Pons (tissue), 1 donor: ENCODE measurements at places on chromosomes 4 and X.

DNA sequence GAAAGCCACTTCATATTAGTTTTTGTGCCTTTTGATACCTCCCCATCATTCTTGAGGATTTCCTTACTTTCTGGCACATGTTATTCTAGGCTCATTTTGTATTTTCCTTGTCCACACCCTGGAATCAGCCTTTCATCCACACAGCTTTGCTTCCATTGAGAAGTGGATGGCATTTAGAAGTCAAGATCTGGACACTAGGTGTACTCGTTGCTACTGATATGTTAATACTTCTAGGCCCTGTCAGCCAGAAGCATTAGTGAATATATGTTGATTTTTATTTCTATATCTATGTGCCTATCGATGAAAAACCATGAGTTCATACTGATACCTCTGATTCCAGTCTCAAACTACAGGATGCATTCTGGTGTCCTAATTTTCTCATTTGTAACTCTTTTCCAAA lies 73.2 kb downstream of the ARHGAP24 start:
- DNase-seq: no peak

DNA sequence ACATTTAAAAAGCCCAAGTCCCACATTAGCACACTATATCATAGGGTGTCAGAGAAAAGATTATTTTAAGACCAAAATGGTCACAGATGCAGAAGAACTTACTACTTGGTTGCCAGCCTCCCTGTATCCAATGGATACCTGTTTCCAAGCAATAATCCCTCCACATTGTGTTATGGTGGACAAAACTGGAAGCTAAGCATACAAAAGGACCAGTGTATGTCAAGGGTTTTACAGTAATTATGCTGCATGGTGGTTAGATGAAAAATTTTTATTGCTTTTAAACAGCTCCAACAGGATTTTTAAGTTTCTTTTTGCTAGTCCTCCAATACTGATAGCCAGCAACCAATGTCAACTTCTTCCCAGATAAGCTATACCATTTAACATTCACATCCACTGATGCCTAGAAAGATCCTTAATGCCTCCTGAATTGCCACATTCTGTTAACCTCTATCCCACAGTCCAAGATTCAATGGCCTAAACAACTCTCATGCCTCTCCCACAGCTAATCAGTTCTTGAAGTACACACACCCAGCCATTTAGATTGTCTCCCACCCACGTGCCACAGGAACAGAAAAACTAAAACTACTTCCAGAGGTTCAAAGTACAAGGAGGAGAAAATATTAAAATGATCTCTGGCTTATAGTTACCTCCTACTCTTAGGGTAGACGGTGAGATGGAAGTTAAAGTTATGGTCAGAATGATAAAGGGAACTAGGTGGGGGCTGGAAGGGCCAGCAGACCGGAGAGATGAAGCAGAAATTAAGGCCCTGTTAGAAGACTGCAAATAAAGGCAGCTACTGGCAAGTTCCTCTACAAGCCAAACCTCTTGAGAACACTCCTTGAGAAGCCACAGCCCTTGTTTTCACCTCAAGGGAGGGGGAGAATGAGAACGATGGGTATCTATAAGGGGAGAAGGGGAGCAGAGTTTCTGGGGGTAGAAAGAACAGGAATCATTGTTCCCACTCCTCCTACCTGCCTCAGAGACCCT lies 5.5 kb downstream of the MED14 start:
- no peak for DNase-seq

DNA sequence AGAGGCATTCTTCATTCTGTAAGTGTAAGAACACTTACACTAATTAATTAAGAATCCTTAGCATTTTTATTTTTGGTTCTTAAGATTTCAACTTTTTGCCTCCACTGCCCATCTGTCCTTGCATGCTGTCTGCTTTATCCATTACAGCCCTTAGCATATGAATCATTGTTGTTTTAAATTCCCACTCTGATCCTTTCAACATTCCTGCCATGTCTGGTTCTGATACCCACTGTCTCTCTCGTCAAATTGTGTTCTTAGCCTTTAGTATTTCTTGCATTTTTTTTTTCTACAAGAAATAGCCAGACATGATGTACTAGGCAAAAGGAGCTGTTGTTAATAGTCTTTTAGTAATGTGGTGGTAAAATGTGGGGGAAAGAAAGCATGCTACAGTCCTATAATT lies 1360.0 kb downstream of the TECRL start:
- DNase-seq: no peak

GRCh38 chr4:48261281-48261680 lies 8.4 kb downstream of the TEC start:
- DNase-seq: no peak

GRCh38 chr4:2534904-2535375 lies 1.5 kb upstream of the FAM193A start:
- DNase-seq: peak; percentile 28

DNA sequence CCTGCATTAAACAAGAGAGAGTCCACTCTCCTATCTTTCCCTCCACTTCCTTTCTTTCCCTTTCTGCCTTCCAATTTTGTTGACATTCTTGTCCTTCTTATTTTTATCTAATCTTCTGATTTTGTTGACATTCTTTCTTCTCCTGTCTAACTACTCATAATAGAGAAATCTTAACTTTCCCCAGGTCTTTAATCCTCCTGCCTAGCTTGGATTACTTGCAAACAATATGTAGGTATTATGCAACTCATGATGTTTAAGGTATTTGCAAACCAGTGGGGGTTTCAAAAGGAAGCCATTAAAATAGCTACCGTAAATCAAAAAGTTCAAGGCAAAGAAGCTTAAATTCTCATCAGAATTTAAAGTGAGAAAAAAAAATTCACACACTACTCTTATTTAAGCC lies 53.9 kb downstream of the PROM1 start:
- no peak for DNase-seq

GRCh38 chr4:26152056-26152455 lies 168.8 kb upstream of the RBPJ start:
- DNase-seq: no peak

GRCh38 chrX:70022616-70023015 lies 27.1 kb downstream of the AWAT2 start:
- DNase-seq: no peak

GRCh38 chr4:85591406-85592098 lies 116.6 kb downstream of the ARHGAP24 start:
- DNase-seq: no peak

- no peak for DNase-seq
Observed at GRCh38 chr4:138845054-138845453, 170.5 kb upstream of the NOCT start.

DNA sequence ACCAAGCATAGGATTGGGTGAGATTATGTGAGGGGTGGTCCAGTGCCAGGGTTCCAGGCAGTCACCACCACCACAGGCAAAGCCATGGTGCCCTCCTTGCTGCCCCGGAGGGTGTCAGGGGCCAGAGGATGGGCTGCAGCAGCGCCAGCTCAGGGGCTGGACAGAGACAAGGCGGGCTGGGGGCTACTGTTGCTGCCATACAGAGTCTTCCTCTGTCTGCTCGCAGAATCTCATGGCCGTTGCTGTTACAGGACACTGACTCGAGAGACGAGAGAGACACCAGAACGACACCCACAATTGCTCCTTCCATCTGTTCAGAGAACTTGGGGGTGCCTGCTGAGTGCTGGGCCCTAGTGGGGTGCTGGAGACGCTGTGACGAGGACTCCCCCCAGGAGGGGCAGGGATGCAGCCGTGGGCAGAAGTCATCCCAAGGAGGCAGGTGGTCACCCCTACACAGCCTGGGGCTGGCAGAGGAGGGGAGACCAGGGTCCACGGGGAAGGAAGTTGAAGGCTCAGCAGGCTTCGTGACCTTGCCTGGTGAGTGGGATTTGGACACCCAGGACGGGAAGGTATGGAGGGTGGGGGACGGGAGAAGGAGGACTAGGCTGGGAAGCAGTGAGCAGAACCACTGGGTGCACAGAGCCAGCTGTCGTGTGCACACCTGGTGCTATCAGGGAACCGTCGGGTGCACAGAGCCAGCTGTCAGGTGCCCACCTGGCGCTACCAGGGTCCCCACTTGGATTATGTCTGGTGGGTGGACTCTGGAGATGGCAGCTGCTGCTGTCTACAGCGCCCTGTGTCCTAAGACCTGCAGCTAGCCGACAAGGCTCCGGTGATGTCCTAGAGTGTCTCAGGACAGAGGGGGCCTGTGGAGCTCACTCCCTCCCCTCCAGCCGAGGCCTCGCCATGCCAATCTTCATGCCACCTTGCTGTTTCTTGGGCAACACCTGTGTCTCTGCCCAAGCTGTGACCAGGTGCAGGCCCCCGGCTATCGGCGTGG lies 43.9 kb upstream of the HMX1 start:
- DNase-seq: no peak

DNA sequence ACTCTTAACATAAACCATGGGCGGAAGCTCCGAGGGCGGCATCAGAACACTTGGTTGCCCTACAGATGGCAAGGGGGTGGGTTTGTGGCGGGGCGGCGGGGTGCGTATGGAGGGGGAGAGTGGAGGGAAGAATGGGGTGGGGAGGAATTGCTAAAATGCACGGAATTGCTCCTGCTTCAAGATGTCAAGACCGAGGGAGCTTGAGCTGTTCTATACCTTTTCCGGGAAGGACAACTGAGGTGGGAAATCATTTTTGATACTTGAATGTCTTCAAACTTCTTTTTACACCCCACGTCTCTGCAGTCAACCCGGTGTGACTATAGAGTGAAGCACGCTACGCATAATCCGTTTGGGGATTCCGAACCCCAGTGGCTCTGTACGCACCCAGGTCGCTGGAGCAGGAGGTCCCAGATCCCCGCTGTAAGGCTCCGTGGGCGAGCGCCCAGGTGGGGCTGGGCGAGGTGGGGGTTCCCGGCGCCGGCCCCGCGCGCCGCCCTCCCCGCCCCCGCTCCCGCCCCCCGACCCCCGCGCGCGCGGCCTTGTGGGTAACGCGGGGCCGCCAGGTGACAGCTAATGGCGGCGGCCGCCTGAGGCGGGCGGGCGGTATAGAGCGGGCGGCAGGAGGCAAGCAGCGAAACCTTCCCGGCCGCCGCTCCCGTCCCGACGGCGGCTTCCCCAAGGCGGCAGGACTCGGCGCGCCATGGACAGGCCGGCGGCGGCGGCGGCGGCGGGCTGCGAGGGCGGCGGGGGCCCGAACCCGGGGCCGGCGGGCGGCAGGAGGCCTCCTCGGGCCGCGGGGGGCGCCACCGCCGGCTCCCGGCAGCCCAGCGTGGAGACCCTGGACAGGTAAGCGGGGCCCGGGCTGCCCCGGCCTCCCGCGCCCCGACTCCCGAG lies at the start of gene MTMR1:
Gene MTMR1, plus strand, starts transcription at position 566 of the 894 bp plus-strand sequence. Its CDS starts 135 bp downstream, at position 701.
- DNase-seq: no peak

- no peak for DNase-seq
Observed at GRCh38 chrX:97397371-97397770, 513.7 kb downstream of the RPA4 start.

GRCh38 chr4:8362483-8362882 lies 78.0 kb downstream of the ACOX3 start:
- no peak for DNase-seq

GRCh38 chrX:51155157-51155556 lies 177.5 kb upstream of the NUDT10 start:
- DNase-seq: no peak

DNA sequence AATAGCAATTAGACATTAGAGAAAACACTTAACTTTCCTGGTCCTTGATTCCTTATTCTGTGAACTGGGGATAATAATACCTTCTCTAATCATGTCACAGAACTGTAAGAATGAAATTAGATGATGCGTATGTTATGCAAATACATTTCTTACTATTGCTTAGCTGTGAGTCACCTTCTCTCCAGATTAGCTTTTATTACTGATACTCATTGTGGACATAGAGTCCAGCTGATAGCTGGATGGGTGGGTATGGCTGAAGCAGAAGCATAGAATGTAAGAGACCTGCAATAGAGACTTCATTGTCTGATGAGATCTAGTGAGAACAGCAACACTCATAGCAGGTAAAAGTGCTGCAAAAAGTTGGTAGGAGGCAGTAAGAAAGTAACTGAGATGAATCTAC lies 437.2 kb upstream of the ZFP42 start:
- DNase-seq: no peak

DNA sequence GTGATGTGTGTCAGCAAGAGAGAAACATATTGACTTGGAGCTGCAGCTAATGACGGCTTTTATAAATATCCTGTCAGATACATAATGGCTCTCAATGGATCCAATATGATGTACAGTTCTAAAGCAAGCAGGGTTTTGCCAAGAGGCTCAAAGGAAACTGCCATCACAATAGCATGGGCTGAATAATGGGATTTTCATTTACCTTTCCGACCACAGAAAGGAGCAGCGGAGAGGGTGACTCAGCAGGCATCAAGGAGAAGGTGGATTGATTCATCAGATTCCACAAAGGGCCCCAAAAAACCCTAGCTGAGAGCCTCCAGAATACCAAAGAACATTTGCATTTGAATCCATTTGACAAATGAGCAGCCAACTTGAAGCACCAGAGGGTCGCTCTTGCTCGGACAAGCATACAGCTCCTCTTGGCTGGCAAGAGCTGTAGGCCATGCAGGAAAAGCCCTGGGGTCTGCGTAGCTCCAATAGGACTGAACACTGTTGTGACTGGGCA lies 355.7 kb upstream of the NOCT start:
- no peak for DNase-seq

DNA sequence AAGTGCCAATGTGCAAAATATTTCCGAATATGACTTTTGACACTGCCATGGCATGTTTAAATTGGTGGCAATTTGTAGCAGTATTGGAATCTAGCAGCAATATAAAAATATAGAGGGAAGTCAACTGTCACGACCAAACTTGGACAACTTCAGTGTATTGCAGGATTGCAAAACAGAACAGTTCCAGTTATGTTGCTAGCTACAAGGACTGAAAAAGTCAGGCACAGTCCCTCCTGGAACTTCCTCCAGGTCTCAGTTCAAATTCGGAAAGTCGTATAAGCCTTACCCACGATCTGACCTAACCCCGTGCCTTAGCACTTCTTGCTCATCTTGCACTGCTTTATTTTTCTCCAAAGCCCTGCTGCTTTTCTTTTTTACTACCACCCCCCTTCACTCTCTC lies 390.0 kb upstream of the GALNT7 start:
- no peak for DNase-seq

DNA sequence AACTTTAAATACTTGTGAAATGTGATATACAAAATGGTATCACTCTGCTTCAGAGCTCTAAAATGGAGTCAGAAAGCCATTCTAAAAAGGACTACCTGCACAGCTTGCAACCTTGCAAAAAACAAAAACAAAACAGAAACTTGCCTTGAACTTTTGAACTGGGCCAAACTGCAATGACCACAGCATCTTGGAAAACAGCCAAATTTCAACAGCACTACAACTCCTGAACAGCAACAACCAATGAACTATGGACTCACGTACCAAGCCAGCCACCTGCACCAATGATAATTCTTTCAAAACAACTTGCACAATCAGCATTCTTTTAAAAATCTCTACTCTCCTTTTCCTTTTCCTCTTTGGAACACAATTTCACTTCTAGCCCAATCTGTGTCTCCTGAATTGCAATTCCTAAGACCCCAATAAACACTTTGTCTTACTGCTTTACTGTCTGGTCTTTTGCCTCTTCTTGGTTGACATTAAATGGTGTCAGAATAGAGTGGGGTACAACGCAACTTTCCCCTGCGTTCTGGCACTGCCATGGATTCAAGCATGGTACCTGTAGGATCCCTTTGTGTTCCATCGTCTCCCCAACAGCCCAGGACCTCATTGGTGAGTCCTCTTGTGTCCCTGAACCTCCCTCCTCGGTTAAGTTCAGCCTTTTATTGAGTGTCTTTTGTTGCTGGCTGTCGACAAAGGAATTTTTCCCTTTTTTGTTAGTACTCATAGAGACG lies 35.7 kb upstream of the FMR1 start:
- DNase-seq: no peak
